Activated T-helper 1 cell treated with anti-CD3 and anti-CD28 coated beads, Interleukin-12 subunit alpha, Interleukin-12 subunit beta, Interleukin-2, Interleukin-4 antibody, amounts not matched to agents 30 ng/mL and 10 ng/mL and 1 ng/mL, durations not matched to agents 14 hours and 24 hours and 36 hours (primary cell): ENCODE measurements at places on chromosomes 16 and 17. TPM values are rescaled to one million over a fixed set of nuclear protein-coding genes. Genes with fewer than 3 reads are reported as not detected.

The KIF18B gene
- 41.4 and 42.8 TPM in 2 replicates for total RNA-seq

The ANKRD40CL gene
- not detected in 2 replicates for total RNA-seq

- no peaks in the 10 kb centered on the region for H3K4me1 ChIP-seq
- no peak for DNase-seq
- H3K27ac ChIP-seq: no peak overlapping the region
- H3K4me3 ChIP-seq: no peak overlapping the region
Observed at GRCh38 chr17:71881041-71881440, 239.8 kb upstream of the SOX9 start.

The JPH3 gene
- total RNA-seq: 0.15 TPM in 1 of 2 replicates, not detected in the other

DNA sequence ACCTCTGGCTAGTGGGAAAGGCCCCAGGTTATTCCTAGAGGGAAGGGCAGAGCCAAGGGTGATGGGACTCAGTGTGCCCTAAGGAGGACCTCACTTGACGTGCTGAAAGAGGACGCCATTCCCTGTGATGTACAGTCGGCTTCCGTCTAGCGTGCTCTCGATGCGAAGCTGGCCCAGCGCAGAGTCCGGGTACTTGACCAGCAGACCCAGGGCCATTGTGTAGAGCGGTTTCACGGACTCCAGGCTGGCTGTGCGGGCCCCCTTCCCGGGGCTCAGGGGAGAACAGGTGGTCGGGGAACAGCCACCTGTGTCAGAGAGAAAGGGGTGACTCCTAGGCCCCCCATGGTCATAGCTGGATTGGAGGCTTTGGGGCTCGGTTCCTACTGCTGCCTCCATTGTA lies 19.9 kb downstream of the PLEKHG4 start:
- no peak overlapping the region for H3K27ac ChIP-seq
- H3K4me1 ChIP-seq: peaks cover 5% of the 10 kb centered on the region
- H3K4me3 ChIP-seq: no peak overlapping the region

DNA sequence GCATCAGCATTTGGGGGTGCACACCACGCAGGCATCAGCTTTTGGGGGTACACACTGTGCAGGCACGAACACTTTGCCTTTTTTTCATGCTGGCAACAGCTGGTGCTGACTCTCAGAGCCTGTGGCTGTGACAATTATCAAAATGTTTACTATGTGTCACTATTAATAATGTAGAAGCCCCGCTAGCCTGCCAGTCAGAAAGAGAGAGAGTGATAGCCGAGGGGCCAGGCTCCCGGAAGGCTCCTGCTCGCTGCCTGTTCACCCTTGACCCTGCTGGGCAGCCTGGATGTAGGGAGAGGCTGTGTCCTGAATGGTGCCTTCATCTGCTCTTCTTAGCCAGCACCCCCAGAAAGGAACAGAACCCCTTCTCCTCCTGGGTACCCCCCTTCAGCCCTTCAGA lies 61.9 kb downstream of the SDK2 start:
- peaks cover 13% of the 10 kb centered on the region for H3K4me1 ChIP-seq
- no peaks in the 10 kb centered on the region for H3K36me3 ChIP-seq
- no peak overlapping the region for H3K27ac ChIP-seq
- no peak for DNase-seq
- H3K4me3 ChIP-seq: no peak overlapping the region

DNA sequence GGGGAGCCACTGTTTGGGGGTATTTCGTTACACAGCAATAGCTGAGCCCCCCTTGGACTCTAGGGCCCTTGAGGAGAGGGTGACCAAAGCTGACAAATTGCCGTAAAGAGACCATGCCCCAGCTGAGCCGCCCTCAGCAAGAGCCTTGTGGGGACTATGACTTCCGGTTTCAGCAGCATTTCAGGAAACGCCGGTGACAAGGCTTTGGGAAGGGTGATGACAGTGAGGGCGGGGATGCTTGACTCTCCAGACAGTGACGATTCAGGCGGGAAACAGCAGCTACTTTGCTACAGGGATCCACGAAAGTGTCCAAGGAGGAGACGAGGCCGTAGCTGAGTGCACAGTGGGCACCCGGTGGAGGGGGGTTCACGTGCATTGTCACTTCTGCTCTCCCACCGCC lies 360.8 kb downstream of the C16orf95 start:
- no peak for DNase-seq
- H3K27me3 ChIP-seq: peaks cover 7% of the 10 kb centered on the region
- H3K27ac ChIP-seq: no peak overlapping the region
- no peak overlapping the region for H3K4me3 ChIP-seq
- no peaks in the 10 kb centered on the region for H3K4me1 ChIP-seq

DNA sequence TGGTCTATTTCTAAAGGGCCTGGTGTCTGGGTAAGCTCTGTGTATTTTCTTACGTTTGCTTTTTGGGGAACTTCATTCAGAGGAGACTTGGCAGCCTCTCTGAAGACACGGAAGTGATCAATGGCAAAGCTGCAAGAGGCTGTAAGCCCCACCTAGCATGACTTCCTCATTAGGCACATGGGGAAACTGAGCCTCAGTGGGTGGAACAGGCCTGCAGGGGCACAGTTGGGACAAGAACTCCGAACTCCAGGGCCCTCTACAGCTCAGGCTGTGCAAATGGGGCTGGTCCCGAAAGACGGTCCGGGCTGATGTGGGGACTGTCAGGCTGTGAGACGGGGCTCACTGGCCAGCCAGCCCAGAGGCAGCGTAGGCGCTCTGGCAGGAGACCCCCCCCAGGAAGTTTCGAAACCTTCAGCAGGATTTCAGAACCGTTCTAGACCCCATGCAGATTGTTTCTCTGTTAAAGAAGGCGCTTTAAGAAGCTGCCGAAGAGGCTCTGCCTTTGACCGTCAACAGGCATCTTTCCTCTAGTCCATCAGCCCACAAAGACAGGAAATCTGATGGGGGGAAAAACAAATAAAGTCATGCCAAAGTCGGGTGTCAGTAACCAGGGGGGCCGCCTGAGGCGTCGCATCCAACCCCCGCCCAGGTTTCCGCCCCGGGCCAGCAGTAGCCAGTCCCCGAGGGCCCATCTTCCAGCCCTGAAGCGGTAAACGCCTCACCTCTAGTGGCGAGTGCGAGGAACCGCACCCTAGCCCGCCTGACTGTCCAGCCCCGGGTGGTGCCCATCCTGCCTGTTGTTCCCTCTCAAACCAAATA lies 79.8 kb upstream of the TBC1D3K start:
- H3K4me3 ChIP-seq: no peak overlapping the region
- no peak overlapping the region for H3K27ac ChIP-seq
- H3K27me3 ChIP-seq: peaks cover 9% of the 10 kb centered on the region
- H3K4me1 ChIP-seq: peaks cover 49% of the 10 kb centered on the region
- peaks cover 3% of the 10 kb centered on the region for H3K36me3 ChIP-seq

DNA sequence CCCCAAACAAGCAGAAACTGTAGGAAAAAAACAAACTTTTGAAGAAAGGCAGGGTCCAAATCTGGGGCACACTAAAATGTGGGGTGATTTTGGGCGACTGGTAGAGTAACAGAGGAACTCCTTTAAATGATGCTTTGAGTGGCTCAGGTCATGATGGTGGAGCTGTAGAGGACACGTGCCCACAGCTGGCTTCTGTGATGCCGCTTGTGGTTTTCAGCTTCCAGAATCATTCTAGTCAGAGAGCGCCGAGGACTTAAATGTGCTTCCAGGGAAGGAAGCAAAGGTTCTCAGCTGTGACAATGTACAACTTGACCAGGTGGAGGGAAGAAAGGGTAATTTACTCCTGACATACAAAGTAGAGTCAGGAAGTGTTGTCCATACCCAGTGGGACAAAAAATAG lies 162.4 kb downstream of the LGALS9B start:
- H3K36me3 ChIP-seq: peaks cover 4% of the 10 kb centered on the region
- no peak overlapping the region for H3K27ac ChIP-seq
- no peaks in the 10 kb centered on the region for H3K27me3 ChIP-seq
- H3K4me1 ChIP-seq: no peaks in the 10 kb centered on the region

GRCh38 chr17:75364078-75364477 lies 41.4 kb downstream of the GRB2 start:
- H3K27me3 ChIP-seq: no peaks in the 10 kb centered on the region
- no peak overlapping the region for H3K27ac ChIP-seq
- H3K4me3 ChIP-seq: no peak overlapping the region
- DNase-seq: no peak
- H3K36me3 ChIP-seq: no peaks in the 10 kb centered on the region

DNA sequence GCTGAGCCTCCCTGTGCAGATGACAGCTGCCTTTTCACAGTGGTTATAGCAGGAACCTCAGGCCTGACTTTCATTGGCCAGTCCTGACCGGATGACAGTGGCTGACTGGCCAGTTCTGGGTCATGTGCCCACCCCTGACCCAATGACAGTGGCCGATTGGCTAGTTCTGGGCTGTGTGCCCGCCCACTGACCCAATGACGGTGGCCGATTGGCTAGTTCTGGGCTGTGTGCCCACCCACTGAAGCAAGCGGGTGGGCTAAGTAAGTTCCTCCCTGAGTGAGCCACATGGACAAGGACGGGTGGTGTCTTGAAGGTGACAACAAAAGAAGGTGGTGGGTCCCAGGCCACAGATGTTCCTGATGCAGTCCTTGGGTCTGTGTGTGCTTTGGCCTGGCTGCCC lies 9.5 kb downstream of the DEF8 start:
- peaks cover 11% of the 10 kb centered on the region for H3K36me3 ChIP-seq
- no peaks in the 10 kb centered on the region for H3K27me3 ChIP-seq
- no peaks in the 10 kb centered on the region for H3K4me1 ChIP-seq
- no peak for DNase-seq

DNA sequence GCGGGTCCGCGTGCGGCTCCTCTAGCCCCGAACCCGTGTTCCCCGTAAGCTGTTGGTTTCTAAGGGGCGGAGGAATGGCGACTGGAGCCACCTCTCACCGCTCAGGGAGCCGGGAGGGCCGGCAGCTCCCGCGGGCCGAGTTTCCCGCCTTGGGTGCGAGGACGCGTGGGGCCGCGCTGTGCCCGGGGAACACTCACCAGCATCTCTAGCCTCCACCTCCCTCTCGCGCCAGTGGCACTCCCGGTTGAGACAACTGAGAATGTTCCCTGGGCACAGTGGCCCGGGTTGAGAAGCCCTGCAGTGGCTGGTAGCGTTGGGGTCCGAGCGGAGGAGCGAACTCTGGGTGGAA lies 560 bp downstream of the TELO2 start:
- DNase-seq: no peak
- H3K36me3 ChIP-seq: peaks cover 10% of the 10 kb centered on the region
- H3K27me3 ChIP-seq: no peaks in the 10 kb centered on the region
- H3K4me3 ChIP-seq: peak overlapping the region; percentile 90
- H3K27ac ChIP-seq: peak overlapping the region; percentile 48
- peaks cover 8% of the 10 kb centered on the region for H3K4me1 ChIP-seq

GRCh38 chr17:45309400-45309799 lies 7.4 kb downstream of the MAP3K14 start:
- peak overlapping the region; percentile 53 for H3K4me3 ChIP-seq
- H3K27me3 ChIP-seq: no peaks in the 10 kb centered on the region
- peaks cover 57% of the 10 kb centered on the region for H3K36me3 ChIP-seq
- peak overlapping the region; percentile 88 for H3K27ac ChIP-seq

GRCh38 chr16:72877374-72878028 lies 170.4 kb downstream of the ZFHX3 start:
- peaks cover 28% of the 10 kb centered on the region for H3K4me1 ChIP-seq
- no peak overlapping the region for H3K27ac ChIP-seq
- H3K36me3 ChIP-seq: no peaks in the 10 kb centered on the region
- peaks cover 2% of the 10 kb centered on the region for H3K27me3 ChIP-seq
- DNase-seq: no peak

DNA sequence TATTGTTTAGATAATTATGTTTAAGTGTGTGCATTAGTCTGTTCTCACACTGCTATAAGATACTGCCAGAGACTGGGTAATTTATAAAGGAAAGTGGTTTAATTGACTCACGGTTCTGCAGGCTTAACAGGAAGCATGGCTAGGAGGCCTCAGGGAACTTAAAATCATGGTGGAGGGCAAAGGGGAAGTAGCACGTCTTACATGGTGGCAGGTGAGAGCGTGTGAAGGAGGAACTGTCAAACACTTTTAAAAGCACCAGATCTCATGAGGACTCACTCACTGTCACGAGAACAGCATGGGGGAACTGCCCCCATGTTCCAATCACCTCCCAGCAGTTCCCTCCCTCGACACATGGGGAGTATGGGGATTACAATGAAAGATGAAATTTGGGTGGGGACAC lies 203.5 kb upstream of the GOT2 start:
- H3K36me3 ChIP-seq: no peaks in the 10 kb centered on the region
- DNase-seq: no peak
- H3K27ac ChIP-seq: no peak overlapping the region
- no peaks in the 10 kb centered on the region for H3K27me3 ChIP-seq

DNA sequence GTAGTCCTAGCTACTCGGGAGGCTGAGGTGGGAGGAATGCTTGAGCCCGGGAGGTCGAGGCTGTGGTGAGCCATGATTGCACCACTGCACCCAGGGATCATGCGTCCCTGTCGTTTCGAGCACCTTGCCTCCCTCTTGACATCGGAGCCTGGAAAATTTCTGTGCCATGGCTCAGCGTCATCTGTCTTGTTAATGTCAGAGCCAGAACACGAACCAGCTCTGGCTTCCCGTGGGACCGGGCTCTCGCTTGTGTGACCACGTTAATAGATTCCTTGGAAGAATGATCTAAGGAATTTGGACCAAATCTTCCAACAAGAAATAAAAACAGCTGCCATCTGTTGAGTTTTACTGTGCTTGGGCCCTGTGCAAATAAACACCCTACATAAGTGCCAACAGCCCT lies 117.7 kb downstream of the ABCC1 start:
- no peaks in the 10 kb centered on the region for H3K27me3 ChIP-seq
- DNase-seq: no peak
- H3K4me1 ChIP-seq: peaks cover 15% of the 10 kb centered on the region
- no peak overlapping the region for H3K4me3 ChIP-seq
- H3K27ac ChIP-seq: no peak overlapping the region

GRCh38 chr16:78365366-78365765 lies 265.9 kb downstream of the WWOX start:
- no peak overlapping the region for H3K4me3 ChIP-seq
- no peak for DNase-seq

GRCh38 chr16:84560269-84560668 lies 55.8 kb upstream of the MEAK7 start:
- no peaks in the 10 kb centered on the region for H3K27me3 ChIP-seq
- DNase-seq: no peak
- no peak overlapping the region for H3K27ac ChIP-seq
- H3K36me3 ChIP-seq: peaks cover 17% of the 10 kb centered on the region
